Glomerular endothelial cell (primary cell): ENCODE measurements at places on chromosomes 6 and 20. TPM values are rescaled to one million over a fixed set of nuclear protein-coding genes. Genes with fewer than 3 reads are reported as not detected.

DNA sequence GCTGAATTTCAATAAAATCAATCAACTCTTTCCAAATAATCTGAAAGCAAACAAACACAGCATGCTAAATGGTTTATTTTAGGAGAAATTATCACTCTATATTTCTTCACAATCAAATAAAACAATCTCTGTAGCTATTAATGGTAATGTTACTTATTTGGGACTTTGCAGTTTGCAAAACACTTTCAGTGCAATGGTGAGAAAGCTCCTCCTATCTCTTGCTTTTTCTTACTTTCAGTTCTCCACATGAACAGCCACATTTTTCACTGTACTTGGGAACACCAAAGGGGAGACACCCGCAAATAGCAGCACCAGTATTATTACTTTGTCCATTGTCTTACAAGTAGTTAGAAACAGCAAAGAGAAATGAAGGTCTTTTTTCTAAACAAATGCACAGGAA, 92.4 kb downstream of the DST start:
- no peak for DNase-seq

- no peak for DNase-seq
These were observed 16.9 kb upstream of the SRSF3 start for GRCh38 chr6:36577301-36577700.

DNA sequence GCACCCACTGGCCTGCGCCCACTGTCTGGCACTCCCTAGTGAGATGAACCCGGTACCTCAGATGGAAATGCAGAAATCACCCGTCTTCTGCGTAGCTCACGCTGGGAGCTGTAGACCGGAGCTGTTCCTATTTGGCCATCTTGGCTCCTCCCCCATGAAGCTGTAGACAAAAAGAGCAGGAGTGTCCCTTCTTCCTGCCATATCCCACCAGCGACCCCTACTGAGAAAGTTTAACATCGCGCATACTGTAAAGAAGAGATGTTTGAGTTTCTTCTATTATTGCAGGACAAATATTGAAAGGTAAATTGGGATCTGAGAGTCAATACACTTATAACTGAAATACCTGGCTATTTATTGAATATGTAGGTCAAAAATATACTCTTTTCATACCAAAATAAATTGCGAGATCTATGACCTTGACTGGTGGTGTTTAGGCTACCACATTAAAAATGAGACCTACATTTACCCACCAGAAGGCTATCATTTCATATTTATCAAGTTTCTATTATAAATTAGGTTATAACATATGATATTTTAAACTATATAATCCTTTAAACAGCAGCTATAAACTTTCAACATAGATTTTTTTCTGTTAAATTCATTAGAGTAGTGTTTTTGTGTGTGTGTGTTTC, 586.3 kb downstream of the HTR1B start:
- no peak for DNase-seq

GRCh38 chr6:30002871-30003270, 58.2 kb upstream of the POLR1H start:
- DNase-seq = no peak

The EBF4 gene
- total RNA-seq = 2.3 and 4.1 TPM in 2 replicates

DNA sequence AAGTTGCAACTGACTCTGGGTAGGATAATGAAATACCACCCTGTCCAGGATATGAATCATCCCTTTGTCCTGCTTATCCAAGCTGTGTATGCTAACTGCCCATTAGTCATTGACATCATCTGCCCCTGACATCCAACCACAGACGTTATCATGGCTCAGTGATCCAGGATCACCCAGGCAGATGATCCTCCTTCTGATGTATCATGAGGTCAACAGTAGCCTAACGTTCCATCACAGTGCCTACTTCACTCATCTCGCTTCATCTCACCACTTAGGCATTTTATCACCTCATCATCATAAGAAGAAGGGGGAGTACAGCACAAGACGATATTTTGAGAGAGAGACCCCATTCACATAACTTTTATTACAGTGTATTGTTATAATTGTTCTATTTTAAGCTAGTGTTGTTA, 13.4 kb upstream of the BTN3A2 start:
- peak; percentile 69 for DNase-seq

- no peak for DNase-seq
These were observed 211.4 kb downstream of the ERMARD start for GRCh38 chr6:169962604-169963469.

DNA sequence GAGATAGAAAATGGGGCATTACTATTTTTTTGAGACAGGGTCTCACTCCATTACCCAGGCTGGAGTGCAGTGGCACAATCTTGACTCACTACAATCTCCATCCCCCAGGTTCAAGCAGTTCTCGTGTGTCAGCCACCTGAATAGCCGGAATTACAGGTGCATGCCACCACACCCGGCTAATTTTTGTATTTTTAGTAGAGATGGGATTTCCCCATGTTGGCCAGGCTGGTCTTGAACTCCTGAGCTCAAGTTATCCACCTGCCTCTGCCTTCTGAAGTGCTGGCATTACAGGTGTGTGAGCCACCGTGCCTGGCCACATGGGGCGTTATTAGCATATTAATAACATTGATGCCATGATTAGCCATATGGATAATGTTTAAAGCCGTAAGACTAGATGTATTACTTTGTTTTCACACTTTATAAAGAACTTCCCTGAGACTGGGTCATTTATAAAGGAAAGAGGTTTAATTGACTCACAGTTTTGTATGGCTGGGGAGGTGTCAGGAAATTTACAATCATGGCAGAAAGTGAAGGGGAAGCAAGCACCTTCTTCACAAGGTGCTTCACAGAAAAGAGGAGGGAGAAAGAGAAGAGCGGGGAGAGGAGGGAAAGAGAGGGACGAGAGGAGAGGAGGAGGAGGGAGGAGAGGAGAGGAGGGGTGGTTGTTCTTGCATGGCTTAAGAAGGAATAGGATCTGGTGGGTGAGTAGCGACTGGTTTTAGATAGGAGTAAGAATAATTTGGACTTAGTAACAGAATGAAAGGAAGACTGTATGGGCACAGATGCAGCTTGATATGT, 51.9 kb downstream of the MYO6 start:
- DNase-seq = no peak

- no peak for DNase-seq
These were observed 6.1 kb downstream of the MDFI start for GRCh38 chr6:41644297-41644879.

- no peak for DNase-seq
These were observed 124.9 kb downstream of the KLHL32 start for GRCh38 chr6:97049253-97050011.

The NKAIN2 gene
- 0.06 TPM in 1 of 2 replicates, not detected in the other for total RNA-seq

DNA sequence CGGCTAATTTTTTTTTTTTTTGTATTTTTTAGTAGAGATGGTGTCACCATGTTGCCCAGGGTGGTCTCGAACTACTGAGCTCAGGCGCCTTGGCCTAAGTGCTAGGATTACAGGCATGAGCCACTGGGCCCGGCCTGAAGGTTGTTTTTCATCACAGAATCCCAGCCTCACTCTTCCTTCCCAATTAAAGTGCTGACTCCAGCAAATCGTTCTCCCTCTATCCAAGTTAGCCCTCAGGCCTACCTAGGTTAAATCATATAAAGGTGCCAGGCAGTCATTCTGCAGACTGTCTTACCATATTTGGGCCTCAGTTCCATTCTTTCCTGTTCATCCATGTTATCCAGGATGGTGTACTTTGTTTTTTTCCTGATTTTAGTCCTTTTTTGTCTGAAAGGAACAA, 56.4 kb downstream of the ALDH5A1 start:
- DNase-seq = no peak

DNA sequence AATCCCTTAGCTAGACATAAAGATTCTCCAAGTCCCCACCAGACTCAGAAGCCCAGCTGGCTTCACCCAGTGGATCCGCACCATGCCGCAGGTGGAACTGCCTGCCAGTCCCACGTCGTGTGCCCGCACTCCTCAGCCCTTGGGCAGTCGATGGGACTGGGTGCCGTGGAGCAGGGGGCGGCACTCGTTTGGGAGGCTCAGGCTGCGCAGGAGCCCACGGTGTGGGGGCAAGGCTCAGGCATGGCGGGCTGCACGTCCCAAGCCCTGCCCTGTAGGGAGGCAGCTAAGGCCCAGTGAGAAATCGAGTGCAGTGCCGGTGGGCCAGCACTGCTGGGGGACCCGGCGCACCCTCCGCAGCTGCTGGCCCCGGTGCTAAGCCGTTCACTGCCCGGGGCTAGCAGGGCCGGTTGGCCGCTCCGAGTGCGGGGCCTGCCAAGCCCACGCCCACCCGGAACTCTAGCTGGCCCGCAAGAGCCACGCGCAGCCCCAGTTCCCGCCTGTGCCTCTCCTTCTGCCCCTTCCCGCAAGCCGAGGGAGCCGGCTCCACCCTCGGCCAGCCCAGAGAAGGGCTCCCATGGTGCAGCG, 95.9 kb upstream of the DTNBP1 start:
- no peak for DNase-seq

DNA sequence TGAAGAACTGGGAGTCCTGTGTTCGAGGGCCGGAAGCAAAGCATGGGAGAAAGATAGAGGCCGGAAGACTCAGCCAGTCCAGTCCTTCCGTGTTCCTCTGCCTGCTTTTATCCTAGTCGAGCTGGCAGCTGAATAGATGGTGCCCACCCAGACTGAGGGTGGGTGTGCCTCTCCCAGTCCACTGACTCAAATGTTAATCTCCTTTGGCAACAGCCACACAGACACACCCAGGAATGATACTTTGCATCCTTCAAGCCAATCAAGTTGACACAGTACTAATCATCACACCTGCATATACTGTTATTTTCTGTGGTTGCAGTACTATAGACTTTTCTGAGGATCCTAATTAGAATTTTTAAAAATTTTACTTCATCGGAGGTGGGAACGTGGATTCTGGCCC, 21.3 kb downstream of the PCMTD2 start:
- DNase-seq = no peak

DNA sequence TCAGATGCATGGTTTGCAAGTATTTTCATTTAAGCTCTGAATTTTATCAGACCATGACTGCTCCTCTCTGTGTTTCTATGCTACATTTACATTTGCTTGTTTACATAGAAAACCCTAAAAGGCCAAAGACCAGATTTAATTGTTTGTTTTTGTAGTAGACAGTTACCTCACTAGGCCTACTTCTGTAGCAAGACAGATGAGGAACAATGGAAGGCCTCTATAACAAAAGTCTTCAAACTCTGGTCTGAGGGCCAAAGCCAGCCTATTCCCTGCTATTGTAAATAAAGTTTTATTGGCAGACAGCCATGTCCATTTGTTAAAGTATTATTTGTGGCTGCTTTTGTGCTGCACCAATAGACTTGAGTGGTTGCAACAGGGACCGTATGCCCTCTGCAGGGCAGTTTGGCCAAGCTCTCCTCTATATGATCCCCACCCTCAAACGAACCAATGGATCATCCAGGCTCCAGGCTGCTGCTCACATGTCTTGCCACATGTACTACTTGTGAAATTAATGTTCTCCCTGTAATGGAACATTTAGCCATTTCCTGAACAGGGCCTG, 182.0 kb downstream of the DOK5 start:
- DNase-seq = no peak
